Sigmoid colon (tissue), 7 donors: ENCODE measurements at places on chromosomes 12 and 14.

- DNase-seq = no peak
Observed at GRCh38 chr14:105058521-105059034, 6.7 kb downstream of the GPR132 start.

- DNase-seq = no peak
Observed at GRCh38 chr12:48999371-49000131, at the start of gene DDN. Gene DDN (minus strand): TSS chr12:48999375. CDS start chr12:48999287, 88 bp downstream.

GRCh38 chr12:57087010-57087690 is 1.8 kb upstream of the NAB2 start:
- DNase-seq = peak; percentile 98

- no peak for DNase-seq
Observed at GRCh38 chr14:81305065-81305464, 84.3 kb upstream of the GTF2A1 start.

- no peak for DNase-seq
Observed at GRCh38 chr14:32707742-32708500, 230.8 kb upstream of the NPAS3 start.

- DNase-seq = no peak
Observed at GRCh38 chr14:73026243-73026844, 562 bp downstream of the ZFYVE1 start.

DNA sequence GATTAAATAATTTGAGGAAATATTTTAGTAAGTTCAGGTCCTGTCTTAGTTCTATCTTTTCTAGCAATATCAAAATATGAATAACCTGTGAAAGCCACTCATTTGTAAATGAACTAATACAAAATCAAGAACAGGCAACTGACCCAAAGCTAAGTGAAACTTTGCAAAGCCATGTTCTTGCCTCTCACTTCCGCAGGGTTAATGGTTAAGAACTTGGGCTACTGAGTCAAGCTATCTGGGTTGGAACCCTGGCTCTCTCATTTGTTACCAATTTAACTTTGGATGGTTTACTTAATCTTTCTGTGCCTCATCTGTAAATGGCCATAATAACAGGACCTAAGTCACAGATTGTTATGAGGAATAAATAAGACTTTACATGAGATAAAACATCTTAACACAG is 2.8 kb downstream of the KIF21A start:
- DNase-seq = no peak

- peak; percentile 84 for DNase-seq
Observed at GRCh38 chr12:6280053-6280469, 30.4 kb upstream of the PLEKHG6 start.

GRCh38 chr12:111401167-111401605 is 4.5 kb upstream of the SH2B3 start:
- no peak for DNase-seq
